GM12891 (cell line): ENCODE measurements at places on chromosomes 2 and 18.

GRCh38 chr2:204401114-204401513, 144.2 kb upstream of the PARD3B start:
- no peak for DNase-seq

- no peak for DNase-seq
These were observed 338.7 kb downstream of the CPS1 start for GRCh38 chr2:210895132-210895531.

GRCh38 chr18:50611529-50611941, 51.6 kb downstream of the MAPK4 start:
- no peak for DNase-seq

- DNase-seq, result no peak
These were observed 62.3 kb upstream of the NCK2 start for GRCh38 chr2:105682401-105682800.

DNA sequence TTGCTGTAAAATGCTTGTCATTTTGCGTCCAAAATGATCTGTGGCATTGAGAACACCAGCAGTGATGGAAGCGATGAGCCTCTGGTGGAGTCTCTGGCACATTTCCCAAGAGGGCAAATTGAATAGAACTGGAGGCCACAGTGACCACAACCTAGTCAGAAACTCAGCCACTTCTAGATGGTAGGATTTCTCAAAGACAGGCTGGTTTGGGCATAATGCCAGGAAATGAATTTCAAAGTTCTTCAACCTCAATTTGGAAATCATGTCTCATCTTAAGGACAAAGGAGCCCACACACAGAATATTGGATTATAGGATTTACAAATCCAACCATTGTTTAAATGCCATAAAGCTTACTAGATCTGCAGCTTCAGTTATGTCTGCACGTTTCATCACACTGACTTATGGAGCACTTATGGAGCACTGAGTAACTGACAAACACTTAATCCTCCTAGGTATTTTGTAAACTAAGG, 132.1 kb downstream of the COL6A3 start:
- DNase-seq, result no peak

DNA sequence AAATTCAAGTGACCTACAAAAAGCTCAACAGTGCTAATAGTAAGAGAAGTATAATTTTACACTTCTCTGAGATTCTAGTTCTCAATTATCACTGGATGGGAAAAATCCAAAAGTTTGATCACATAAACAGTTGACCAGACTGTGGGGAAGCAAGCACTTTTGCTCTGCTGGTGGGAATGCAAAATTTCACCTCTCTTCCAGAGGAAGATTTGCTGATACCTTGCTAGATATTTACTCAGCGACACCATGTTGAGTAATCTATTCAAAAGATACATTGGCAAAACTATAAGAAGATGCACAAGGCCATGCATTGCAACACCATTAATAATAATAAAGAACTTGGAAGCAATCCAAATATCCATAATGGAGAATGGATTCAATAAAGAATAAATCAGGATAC, 204.4 kb downstream of the MREG start:
- DNase-seq, result no peak

DNA sequence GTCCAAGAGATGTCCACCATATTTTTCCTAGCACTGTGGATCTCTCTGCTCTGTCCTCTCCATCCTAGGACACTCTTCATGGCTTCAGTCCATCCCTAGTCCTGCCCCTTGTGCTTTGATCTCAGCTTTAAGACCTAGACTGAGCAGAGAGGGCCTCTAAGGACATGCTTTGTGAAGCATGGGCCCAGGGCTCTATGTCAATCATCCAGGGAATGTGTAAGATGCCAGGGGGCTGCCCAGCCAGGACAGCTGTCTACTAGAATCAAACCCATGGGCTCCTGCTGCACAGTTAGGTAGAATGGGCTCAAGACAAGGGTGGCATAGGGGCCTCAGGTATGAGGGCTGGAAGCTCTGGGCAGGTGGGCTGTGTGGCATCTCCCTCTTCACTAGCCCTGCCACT, 24.9 kb downstream of the TET3 start:
- DNase-seq, result no peak

DNA sequence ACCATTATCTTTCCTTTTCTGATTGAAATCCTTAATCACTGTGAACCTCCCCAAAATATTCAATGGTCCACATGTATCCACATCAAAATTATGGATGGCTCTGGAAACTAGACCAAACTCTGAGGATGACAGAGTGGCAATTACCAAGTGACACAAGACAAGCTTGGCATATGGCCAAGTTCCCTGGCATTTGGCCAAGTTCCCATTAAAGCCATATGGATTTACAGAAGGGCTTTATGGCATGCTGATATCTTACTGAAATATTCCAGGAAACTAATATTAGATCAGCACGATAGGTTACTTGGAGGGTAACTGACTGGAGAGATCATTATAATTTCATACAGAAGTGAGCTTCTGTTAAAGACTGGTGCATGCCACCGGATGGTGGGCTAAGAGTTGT, 21.9 kb upstream of the CERS6 start:
- DNase-seq, result no peak

DNA sequence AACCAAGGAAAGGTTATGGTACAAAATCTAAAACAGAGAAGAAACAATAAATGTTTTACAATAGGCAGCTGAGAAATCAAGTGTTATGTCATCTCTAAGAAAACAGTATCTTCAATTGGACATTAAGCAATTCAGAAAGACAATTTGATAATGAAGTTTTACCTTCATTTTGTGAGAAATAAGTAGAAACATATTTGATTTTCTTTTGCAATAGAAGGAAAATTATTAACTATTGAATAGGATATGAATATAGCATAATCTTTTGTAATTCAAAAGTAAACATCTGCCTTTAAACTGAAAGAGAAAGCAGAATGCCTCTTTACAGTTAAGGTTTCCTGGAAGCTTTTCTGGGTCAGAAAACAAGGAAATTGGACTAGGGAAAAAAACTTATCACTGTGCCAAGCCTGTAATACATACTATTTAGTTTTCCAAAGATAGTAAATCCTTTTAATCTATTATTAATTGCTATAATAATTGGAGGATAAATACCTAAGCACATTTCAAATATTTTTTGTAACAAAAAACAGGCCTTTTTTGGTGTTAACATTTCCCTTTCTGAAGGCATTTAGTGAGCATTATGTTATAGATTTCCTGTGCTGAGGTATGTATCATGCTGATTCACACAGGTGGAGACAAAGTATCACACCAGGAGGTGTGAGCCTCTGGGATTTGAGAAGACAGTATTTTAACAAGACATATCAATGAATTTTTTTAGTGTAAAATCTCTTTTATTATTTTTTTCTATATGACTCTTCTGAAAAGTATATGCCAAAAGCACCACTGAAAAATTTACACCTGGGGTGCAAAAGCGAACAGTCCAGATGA, 947.0 kb upstream of the CDH2 start:
- no peak for DNase-seq

DNA sequence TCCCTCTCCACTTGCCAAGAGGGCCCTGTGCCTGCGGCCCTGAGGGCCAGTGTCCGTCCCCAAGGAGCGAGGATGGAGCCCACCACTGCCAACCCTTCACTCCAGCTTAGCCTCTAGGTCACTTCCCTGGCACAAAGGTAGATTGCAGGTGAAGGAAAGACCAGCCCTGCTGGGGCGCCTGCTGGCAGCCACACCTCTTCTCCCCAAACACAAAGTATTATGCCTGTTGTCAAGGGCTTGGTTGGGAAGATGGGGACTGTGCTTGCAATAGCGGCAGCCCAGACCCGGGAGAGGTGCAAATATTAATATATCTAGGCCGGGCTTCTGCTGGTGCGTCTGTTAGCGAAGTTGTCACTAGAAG, 7.7 kb downstream of the KCNF1 start:
- no peak for DNase-seq

DNA sequence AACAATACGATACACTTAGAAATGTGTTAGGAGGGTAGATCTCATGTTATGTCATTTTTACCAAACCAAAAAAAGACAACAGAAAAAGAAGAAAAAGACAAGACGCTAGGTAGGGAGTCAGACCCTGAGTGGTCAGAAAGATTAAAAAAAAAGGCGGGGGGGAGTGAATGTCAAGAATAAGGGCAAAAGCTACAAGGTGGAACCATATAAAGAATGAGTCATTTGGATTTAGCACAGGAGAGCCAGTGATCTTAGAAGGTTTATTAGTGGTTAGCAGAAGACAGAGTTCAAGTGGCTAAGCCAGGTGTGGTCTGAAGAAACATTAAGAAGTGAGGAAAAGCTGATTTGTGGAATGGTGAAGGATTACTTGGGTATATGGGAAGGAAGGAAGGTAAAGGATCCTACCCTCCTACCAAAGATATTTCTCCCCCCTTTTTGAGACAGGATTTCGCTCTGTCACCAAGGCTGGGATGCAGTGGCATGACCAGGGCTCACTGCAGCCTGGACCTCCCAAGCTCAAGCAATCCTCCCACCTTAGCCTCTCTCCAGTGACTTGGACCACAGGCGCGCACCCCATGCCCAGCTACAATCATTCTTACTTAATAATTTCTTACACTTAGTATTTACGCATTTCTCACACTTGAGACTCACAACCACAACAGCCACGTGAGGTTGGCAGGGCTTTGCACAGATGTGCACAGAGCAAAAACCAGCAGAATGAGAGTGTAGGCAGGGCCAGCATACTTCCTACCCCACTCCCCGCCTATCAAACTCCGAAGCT, 2.6 kb downstream of the DSC2 start:
- no peak for DNase-seq

DNA sequence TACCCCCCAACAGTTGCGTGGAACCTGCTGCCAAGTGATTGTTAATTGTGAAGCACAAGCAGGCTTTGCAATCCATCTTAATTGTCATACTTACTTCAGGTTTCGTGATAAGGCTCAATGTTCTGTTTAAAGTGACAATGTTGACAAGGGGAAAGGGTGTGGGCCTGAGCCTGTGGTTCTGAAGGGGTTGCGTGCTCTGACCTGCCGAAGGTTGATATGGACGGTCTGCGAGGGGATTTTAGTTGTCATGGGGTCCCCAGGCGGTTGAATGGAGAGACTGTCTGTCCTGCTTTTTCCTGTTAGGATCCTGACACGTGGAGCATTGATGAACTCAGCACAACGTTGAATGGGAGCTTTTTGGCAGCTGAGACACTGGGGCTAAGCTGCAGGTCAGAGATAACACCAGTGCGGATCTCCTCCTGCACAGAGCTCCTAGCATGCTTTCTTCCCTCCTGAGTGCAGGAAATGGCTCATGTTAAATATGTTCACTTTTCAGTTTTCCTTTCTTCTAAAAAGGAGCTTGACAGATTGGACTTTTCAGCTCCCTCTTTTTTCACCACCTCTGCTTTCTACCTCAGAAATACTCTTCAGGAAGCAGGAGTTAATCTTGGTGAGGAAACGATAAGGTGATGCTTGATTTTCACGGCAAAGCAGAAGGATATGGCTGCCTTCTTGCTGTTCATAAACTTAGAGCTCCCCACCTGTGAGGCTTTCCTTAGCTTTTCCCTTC, 62.9 kb upstream of the ZEB2 start:
- no peak for DNase-seq

DNA sequence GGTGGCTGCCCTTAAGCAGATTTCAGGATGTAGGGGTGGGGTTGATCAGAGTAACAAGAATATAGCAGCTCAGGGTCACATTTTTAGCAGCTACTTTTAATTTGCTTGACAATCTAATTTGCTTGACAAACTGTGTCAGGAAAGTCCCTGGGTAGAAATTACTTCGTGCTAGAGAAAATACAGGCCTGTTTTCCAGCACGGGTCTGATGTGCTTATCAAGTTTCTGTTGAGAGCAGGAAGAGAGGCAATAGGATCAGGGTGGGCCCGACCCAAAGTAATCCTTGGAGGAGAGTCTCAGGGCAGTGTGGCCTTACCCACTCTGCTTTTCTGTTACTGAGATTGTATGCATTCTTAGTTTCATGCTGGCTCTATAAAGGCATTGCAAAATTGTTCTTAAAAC, 221.5 kb downstream of the TSN start:
- no peak for DNase-seq

GRCh38 chr2:98607741-98608115, 584 bp downstream of the COA5 start:
- no peak for DNase-seq

DNA sequence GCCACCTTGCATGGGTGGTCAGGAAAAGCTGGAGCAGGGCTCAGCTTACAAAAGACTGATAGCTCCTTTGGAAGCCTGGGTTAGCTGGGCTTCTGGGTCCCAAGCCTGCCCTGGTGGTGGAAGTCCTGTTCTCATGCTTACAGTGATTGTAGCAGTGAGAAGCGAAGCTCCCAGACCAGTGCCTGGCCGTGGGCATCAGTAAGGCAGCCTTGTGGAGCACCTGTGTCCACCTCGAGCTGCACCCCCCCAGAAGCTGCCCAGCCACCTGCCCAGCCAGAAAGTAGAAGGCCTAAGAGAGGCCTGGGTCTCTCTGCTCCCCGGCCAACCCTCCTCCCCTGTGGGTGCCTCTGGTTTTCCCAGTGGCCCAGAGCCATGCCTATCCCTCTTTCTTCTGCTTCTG, 10.5 kb downstream of the GLI2 start:
- DNase-seq, result no peak

- DNase-seq, result no peak
These were observed 62.6 kb downstream of the CERKL start for GRCh38 chr2:181594322-181594721.

DNA sequence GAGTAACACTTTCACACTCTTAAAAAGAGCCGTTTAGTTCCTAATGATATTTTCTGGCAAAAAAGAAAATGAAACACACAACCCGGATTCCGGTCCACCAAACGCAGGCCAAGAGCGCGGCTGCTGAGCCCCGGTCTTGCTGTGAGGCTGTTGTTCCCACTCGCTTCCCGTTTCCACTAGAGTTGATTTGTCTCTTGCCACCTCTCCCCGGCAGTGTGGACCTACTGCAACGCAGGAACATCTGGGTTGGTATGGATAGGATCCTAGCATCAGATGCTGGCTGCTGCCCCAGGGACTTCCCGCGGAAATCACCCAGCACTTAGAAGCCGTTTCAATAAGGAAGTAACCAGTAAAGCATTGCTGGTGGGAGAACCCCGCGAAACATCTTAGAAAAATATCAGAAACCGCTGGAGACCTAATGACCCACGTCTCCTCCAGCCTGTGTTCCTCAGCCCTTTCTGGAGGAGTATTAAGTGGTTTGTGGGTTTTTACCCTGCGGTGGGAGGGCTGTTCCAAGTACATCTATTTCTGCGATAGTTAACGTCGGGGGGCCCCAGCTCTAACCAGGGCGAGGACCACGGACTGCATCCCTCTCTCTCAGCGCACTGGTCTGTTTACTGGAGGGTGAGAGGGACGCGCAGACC, 939 bp downstream of the DOCK10 start:
- peak; percentile 35 for DNase-seq

DNA sequence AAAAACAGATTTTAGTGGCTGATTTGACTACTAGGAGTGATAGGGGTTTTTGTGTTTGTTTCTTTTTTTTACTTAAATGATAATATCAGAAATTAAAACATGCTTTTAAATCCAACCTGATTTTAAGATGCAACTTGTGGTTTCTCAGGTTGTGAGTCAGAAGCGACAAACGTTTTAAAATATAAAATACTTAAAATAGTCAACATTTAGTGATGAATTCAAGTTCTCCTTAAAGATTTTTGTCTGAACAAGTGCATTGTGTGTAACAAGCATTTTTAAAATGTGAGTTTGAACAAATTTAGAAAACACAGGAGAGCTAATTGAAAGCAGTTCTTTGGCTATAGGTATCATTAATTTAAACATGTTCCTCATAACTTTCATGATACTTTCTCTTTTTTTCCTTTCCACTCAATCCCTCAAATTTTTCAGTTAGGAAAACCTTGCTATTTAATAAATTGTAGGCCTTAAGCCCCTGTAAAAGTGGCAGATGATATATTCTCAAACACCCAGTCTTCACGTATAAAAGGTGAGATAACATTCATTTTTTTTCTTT, 3.6 kb downstream of the TBR1 start:
- no peak for DNase-seq
